HL-60 (cell line): ENCODE measurements at places on chromosomes 7 and 10.

DNA sequence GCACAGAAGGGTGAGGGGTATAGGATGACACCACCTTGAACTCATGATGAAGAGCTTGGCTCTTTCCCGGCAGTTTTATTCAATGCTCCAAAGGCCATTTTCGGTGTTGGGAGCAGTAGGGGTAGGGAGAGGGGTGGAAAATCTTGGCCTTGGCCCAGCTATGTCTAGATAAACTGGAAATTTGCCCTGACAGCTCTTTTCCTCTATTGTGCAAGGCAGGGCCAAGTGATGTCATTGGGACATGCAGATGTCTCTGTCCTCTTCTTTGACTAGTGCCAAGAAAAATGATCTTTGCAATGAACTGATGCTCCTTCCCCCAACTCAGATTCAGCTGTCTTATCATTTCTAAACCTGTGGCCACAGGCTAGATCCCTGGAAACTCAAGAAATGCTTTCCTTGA, 27.7 kb upstream of the PRKCQ start:
- no peak for DNase-seq

GRCh38 chr10:61921143-61921542, 19.6 kb downstream of the ARID5B start:
- no peak for DNase-seq

- no peak for DNase-seq
These were observed 9.2 kb upstream of the SFRP5 start for GRCh38 chr10:97780841-97781617.

GRCh38 chr10:70585578-70586169, 16.9 kb downstream of the PRF1 start:
- DNase-seq: no peak

DNA sequence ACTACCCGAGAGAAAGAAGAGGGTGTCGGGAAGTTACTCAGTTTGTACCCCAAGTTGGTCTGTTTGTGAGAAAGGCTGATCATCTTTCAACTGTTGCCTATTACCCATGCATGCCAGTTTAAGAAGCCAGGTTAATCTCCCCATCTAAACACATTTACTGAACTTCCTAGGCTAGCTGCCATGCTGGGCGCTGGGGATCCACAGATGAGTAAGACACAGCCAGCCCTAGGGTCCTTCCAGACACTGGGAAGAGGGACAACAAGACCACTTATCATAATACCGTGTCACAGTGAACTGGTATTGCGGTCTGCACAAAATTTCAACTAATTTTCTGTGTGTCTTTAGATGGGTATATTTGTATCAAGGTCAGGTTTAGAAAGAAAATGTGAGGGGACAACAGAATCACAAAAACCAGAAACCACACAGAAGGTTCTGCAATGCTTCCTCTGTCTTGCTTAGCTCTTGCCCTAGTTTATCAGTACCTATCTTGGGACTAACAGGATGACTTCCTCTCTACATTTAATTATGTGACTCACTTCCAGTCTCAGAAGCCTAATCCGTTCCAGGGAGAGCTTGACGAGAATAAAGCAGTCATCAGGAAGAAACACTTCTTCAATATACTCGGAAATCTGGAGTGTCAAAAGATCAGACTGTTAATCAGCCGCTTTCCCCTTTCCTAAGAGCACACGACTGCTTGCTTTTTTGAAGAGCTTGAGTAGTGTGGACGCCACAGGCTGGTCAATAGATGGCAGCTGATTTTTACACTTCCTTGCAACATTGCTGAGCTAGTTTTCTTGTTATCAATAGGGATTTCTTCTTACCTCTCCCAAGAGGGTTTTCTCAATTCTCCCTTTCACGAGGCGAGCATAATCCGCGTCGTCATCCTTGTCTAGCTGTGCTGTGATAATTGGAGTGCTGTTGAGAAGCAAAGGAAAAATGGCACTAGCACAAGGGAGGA, 45.7 kb downstream of the POLR3A start:
- DNase-seq: no peak

- no peak for DNase-seq
These were observed 77.9 kb downstream of the INSIG1 start for GRCh38 chr7:155375337-155376277.

DNA sequence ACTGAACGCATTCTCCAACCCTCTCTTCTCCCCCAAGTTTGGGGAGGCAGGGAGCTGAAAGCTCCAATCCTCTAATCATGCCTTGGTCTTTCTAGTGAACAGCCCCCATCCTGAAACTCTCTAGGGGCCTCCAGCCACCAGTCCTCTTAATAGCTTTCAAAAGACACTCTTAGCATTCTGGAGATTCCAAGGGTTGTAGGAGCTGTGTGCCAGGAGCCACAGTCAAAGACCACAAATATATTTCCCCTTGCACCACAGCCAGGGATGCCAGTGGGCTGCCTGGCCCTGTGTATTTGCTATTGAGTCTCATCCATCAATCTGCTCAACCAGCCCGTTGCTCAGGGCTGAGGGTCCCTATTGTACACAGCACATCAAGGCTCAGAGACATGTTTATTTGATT, 18.5 kb upstream of the MLXIPL start:
- DNase-seq: no peak

DNA sequence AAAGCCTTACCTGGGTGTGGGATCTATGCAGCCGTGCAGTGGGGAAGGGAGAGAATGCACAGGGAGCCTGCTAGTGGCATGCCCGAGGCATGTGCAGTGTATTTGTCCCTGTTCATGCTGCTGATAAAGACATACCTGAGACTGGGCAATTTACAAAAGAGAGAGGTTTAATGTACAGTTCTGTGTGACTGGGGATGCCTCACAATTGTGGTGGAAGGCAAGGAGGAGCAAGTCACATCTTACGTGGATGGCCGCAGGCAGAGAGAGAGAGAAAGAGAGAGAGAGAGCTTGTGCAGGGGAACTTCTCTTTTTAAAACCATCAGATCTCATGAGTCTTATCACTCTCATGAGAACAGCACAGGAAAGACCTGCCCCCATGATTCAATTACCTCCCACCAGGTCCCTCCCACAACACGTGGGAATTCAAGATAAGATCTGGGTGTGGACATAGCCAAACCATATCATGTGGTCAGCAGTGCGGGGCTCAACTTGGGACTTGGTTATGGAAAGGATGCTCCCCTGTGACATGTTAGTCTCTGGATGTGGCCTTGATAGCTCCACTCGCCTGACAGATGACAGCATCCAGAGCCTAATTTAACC, 128.9 kb downstream of the DOCK1 start:
- no peak for DNase-seq

DNA sequence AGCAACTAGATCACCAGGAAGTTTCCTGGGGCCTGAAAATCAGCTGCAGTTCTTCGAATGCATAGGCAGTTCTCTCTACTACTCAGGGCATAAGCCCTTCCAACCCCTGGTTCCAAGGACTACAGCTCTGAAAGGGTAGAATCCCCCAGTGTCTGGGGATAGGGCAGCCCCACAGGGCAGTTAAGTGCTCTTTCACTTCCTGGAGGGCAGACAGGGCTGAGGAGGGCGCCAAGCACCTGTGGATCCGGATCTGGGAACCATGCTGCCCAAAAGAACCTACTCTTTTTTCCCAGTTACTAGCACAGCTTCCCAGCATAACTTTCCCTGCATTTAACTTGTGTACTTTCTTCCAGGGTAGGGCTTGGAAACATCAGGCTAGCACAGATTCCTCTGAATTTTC, 41.1 kb downstream of the CXCL12 start:
- no peak for DNase-seq
